ENCODE measurements at places on chromosomes 16 and 17. TPM values are rescaled to one million over a fixed set of nuclear protein-coding genes. Genes with fewer than 3 reads are reported as not detected.

DNA sequence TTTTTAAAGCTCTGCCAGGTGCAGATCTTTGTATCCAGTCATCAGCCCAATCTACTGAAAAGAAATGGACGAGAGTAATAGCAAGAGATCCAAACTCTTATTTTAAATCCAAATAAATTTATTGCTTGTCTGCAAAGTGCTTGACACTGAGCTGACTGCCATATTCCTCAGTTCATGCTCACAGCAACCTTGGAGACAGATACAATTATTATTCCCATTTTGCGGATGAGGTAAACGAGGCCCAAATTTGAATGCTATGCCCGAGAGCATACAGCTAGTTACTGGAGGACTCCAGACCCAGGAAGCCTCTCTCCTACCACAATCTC is 620 bp downstream of the NOB1 start:
- no peak for DNase-seq

GRCh38 chr16:47722046-47722445 is 260.9 kb downstream of the PHKB start:
- DNase-seq = no peak

GRCh38 chr16:81481207-81481821 is 36.7 kb downstream of the CMIP start:
- no peak for DNase-seq

DNA sequence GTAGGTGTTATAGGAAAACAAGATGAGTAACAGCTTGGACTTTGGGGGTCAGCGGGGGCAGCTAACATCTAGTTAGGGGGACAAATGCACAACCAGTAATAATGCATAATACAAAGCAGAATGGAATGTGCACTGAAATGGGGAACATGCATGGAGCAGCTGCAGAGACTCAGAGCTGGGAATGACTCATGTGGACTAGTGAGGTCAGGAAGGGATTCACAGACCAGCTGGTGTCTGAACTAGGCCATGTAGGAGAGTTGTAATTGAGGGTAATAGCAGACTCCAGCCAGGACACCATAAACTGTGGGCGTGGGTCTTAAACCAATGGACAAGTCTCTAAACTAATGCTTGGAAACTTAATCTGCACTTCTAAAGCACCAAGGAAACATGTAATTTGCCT is 176.8 kb upstream of the ASIC2 start:
- DNase-seq = peak; percentile 76

DNA sequence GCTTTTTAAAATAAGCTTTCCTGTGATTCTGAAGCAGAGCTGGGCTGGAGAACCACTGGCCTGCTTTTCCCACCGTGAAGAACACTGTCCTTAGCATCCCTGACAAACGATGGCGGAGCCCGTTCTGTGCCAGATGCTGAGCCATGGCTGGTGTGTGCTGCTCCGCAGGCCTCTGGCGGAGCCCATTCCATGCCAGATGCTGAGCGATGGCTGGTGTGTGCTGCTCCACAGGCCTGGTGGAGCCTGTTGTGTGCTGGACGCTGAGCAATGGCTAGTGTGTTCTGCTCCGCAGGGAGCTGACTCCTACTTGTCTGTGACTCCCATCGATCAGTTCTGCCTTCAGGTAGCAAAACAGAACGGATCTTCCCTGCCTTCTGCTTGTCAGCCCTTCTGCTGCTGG is 4.3 kb downstream of the ENDOV start:
- no peak for DNase-seq

AGRP gene
- not detected for polyA plus RNA-seq

DNA sequence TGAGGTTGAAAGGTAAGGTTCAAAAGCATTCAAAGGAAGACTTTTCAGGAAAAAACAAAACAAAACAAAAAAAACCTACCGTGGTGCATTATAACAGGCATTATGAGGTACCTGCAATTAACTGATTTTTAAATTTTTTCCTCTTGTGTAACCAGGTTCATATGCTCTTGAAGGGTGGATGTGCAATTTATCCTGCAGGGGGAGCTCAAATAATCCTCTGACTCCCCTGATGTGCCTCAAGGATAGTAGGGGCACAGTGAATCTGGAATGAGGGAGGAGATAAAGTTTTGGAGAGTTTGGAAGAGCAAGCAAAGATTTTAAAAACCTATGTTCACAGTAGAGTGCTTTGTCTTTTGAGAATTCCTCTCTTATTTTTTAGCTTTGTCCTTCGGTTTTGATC is 1349.4 kb downstream of the CDH8 start:
- DNase-seq = no peak

GRCh38 chr17:1590029-1590746 is 27.6 kb upstream of the PITPNA start:
- DNase-seq = peak; percentile 46

DNA sequence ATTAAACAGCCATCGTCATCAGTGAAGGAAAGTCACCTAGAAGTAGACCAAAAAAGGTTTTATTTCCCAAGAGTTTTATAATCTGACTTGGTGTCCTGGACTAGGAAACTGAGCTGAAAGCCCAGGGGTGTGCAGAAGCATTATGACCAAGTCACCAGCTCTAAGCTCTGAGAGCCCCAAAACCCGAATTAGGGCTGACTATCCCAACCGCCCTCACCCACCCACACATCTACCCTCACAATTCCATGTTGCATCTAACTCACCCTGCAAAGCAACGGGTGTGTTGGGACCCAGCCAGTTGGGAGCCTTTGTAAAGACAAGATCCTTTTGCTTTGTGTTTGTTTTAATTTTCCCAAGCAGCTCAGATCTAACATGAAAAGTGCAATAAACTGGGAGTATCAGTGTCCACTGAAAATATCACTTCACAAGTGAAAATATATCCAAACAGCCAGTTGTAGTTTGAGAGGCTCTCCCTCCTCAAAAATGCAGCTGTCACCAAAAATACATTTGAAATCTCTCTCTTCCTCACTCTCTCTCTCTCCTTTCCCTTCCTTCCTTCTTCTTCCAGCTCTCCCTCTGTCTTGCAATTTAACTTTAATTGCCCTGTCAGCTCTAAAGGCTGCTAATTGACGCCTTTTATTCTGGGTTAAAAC is 16.2 kb upstream of the NOG start:
- no peak for DNase-seq

CCL13 gene
- 1.8 TPM for polyA plus RNA-seq

GPR139 gene
- polyA plus RNA-seq = not detected

DNA sequence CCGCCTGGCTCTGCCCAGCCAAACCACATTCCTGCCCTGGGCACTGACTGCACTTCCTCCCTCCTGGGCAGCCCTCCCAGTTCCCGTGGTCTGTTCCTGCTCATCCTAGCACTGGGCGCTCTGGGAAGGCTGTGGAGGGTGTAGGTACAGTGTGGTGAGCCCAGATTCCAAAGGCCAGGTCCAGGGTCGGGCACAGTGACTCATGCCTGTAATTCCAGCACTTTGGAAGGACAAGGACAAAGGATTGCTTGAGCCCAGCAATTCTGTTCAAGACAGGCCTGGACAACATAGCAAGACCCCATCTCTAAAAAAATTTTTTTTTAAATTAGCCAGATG is 30.6 kb downstream of the C16orf74 start:
- DNase-seq = no peak

- no peak for DNase-seq
Observed at GRCh38 chr16:52408191-52408845, 138.6 kb downstream of the TOX3 start.

CDH15 gene
- 138 TPM for polyA plus RNA-seq

BIRC5 gene
- polyA plus RNA-seq = 17.4 TPM

- DNase-seq = no peak
Observed at GRCh38 chr16:84063980-84064379, 21.4 kb upstream of the SLC38A8 start.

- no peak for DNase-seq
Observed at GRCh38 chr17:8155996-8156245, 3.7 kb upstream of the PER1 start.

DNA sequence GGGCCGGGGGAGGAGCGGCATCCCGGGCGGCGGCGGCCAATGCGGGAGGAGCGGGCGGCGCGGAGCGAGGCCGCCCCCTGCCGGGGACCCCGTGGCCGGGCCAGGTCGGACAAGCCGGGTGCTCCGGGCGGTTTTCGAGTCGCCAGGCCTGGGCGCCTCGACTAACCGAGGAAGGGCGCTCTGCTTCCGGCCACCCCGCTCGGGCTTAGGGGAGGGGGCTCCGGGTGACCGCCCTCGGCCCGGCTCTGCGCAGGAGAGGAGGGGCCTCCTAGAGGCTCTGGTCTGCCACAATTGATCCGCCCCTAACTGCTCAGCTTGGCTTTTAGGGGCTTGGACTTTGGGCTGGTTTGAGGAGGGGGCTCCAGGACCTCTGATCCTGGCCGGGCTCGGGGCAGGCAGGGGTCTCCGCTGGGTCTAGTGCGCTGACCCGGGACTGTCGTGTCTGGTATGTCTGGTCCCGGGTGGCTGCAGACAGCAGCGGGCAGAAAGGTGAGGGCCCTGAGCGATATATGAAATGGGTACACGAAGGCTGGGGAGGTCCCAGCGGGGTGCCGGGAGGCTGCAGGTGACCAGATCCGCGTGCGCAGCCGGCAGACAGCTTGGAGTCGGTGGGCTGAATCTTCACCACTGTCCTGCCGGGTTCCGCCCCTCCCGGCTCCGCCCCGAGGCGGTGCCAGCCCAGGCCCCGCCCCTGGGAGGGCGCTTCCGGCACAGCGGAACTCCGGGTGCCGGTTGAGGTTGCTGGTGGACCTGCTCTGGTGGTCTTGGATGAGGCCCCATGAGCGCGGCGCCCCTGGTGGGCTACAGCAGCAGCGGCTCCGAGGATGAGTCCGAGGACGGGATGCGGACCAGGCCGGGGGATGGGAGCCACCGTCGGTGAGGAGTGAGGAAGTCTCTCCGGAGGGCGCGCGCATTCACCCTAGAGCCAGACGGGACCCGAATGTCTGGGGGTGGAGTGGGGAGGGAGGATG is at the start of gene USB1:
USB1 (plus strand) TSS at position 702 of the 971 bp plus-strand sequence; CDS start at position 779, 77 bp downstream.
- peak; percentile 94 for DNase-seq

DNA sequence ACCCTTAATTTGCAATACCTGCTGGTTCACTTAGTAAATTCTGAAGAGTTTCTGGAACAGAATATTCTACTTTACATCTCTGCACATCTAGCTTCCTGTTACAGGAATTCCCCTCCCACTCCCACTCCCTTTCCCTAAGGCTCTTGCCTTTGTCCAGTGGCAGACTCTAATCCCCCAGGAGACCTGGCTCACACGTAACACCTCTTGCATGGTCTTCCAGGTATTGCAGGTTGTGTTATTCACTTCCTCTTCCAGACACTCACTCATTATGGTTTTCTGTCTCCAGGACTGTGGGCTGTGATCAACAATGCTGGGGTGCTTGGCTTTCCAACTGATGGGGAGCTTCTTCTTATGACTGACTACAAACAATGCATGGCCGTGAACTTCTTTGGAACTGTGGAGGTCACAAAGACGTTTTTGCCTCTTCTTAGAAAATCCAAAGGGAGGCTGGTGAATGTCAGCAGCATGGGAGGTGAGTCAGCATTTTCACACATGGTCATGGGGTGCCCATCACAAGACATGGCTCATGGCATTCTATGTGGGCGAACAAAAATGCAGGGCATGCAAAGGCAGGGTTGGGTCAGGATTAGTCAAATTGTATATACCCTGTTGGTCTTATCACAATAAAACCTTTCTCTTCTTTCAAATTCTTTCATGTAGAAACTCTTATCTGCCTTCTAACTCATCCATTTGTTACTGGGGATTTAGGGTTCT is 35.8 kb downstream of the HSD17B2 start:
- DNase-seq = no peak

CASKIN2 gene
- 22.0 TPM for polyA plus RNA-seq

- DNase-seq = no peak
Observed at GRCh38 chr16:51636920-51637769, 486.1 kb upstream of the SALL1 start.

DNA sequence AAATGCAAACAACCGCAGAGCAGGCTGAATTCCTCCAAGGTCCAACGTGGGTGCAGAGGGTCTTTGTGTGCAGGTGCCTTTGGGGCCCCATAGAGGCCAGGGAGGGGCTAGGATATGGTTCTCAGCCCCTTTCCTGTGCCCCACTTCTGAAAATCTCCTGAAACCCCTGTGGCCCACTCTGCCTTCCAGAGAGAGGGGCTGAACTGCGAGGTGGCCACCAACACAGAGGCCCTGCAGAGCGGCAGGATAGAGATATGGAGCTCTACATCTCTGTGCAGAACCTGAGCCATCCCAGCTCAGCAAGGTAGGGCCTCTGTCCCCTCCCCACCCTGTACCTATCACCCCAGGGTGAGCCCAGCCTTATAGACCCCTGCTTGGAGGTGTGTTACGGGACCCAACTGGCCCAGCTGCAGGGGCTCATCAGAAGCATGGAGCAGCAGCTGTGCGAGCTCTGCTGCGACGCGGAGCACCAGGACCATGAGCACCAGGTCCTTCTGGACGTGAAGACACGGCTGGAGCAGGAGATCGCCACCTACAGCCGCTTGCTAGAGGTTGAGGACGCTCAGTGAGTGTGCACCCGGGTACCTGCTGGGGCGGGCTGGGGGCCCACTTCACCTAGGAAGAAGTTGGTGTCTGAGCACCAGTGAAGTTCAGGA is 5.5 kb downstream of the USP6 start:
- no peak for DNase-seq

- DNase-seq = no peak
Observed at GRCh38 chr17:65751263-65751662, 189.8 kb upstream of the AXIN2 start.

- no peak for DNase-seq
Observed at GRCh38 chr17:77877036-77877435, 81.5 kb upstream of the TNRC6C start.

LRRC75A gene
- 6.9 TPM for polyA plus RNA-seq

C16orf86 gene
- polyA plus RNA-seq = 1.5 TPM

DNA sequence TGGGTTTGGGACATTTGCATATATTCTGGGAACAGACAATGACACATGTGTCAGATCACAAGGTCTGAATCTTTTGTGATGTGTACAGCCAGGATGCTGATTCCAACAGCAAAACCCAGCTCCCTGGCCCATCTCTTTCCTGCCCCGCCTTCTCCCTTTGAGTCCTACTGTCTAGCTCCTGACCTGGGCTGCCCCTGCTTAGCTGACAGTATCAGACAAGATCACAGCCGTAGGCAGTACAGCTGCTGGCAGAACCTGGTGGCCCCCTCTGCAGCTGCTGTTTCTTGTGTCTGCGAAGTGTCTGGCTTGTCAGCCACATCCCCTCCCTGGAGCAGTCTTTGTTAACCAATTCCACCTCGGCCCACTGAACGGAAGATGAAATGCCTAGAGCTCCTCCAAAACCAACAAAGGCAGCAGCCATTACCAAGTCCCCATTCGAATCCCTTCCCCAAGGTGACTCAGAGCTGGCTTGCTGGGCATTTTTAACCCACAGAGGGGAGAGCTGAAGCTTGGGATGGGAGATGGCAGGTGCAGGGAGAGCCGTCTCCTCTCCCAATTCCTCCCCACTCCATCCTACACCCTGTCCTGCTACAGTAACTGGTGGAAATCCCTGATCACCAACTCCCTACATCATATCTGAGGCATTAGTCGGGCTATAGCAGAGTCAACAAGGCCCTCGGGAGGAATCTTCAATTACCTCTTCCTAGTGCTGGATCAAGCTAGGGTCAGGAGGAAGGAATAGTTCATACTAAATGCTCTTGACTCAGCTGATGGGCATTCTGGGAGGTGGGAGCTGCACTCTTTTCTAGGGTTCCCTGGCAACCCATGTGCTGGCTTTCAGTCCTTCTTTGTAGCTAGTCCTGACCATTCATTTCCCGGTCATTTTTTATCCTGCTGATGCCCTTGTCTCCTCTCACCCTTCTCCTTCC is 5.8 kb downstream of the PIPOX start:
- no peak for DNase-seq

GRCh38 chr17:45138911-45139532 is 3.5 kb downstream of the ACBD4 start:
- DNase-seq = no peak

All from muscle of back (tissue), 13 donors.